COLO829 (cell line): ENCODE measurements at places on chromosomes 5 and 9.

GRCh38 chr5:179378441-179379271 is 33.4 kb upstream of the ADAMTS2 start:
- no peak for DNase-seq

DNA sequence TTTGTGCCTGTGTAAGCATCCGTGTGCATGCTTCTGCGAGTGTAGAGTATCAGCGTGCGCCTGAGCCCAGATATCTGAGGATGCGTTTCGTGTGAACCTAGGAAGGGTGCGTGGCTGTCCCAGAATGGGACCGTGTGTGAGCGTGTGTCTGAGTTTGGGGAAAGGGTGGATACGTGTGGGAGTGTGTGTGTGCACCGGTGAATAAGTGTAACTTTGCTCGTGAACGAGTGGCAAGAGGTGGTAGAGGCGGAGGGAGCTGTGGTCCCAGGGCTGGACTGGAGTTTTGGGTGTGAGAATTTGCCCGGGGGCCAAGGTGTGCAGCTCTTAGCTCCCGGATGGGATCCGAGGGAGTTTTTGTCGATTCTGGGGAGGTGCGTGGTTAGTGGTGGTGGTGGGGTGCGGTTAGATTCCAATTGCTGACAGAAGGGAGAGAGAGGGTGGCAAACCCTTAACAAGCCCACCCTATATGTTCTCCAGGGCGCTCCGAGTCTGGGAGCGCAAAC is 686 bp upstream of the COL27A1 start:
- DNase-seq, result no peak

DNA sequence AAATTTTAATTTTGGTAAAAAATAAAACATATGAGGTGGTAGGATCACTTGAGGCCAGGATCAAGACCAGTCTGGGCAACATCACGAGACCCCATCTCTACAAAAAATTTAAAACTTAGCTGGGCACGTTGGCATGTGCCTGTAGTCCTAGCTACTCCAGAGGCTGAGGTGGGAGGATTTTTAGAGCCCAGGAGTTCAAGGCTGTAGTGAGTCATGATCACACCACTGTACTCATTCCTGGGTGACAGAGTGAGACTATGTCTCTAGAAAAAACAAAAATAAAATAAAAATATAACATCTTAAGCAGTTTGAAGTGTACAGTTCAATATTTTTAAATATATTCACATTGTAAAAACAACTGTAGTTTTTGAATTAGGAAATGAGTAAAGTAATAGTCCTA is 108.3 kb downstream of the SMIM15 start:
- DNase-seq, result no peak

DNA sequence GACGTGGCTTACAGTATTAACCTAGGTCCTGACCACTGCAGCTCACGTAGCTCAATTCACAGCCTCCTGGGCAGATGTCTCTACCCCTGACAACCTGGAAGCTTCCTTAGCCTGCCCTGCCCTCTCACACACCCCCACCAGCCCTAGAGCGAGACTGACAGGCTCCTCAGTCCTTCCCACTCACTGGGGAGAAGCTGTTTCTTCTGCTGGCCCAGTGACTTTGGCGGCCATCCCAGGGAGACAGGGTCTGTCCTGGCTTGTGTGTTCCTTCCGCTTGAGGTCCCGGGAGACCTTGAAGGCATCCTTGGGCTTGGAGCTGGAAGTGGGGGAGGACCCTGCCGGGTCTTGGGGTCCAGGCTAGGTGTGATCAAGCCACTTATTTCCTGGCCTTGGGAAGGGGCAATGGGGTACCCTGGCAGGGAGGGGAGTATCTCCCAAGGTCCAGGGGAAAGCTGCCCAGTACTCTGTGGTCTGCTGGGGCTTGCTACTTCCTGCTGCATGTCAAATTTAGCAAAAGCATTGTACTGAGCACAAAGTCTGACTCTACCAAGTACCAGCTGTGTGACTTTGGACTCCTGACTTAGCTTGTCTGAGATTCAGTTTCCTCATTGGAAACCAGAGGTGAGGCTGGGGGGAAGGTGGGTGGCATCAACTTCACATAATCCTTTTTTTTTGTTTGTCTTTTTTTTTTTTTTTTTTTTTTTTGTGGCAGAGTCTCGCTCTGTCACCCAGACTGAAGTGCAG is 1.9 kb downstream of the MIGA2 start:
- DNase-seq, result no peak

DNA sequence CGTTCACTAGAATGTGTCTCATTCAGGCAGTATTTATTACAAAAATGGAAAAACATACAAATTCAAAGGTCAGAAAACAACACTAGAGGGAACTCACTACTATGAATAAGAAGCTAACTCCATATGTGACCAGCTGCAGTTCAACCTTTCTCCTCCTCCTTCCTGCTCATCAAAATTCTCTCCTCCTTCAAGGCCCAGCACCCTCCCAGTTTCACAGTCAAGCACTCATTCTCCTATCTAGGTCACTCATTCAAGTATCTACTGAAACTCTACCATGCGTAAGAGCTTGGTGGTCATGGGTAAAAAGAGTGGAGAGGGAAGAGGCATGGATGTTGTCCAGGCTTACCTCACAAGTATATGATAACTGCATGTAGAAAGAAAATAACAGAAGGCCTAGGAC is 27.7 kb downstream of the ECPAS start:
- no peak for DNase-seq

DNA sequence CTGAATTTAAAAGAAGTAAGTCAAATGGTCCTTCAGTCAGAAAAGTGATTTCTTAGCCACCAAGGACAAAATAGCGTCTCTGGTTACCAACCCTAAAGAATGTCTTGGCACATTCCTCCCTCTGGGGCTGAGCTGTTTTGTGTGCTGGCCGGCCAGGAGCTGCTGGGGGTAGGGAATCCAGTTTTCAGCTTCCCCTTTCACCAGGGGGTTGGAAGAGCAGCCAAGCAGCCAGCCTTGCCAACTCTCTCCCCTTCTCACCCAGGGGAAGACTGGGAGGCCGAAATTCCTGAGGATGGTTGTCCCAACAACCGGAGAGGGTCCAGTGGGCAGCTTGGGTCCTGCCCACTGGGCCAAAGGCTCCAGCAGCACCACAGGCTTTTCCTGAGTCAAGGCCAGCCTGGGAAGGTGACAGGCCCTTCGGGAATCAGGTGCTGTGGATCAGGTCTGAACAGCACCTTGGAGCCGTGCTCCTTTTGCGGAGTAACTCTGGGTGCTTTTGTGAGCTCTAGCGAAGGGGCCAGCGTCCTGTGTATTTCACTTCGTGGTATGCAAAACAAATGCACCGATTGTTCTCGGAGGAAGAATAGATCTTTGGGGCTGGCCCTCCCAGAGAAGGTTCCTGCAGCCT is 4.2 kb downstream of the WWC1 start:
- DNase-seq, result peak; percentile 39

- no peak for DNase-seq
Measured at GRCh38 chr9:5938449-5938848, 47.8 kb downstream of the MLANA start.

DNA sequence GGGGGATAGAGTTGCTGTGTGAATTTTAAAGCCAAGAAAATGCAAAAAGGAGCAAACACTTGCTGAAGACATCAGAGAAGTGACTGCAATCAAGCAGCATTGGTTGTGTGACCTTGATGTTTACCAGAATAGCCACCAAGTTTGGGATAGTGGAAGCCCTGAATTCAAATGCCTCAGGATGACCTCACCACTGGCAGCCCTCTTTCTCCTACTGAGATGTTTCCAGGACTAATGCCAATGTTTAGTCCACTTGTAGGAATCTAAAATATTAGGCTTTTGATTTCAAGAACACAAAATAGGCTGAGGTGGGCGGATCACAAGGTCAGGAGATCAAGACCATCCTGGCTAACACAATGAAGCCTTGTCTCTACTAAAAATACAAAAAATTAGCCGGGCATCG is 112.2 kb upstream of the NUDT12 start:
- peak; percentile 29 for DNase-seq

- DNase-seq, result no peak
Measured at GRCh38 chr5:95741458-95741857, 10.3 kb downstream of the RHOBTB3 start.

DNA sequence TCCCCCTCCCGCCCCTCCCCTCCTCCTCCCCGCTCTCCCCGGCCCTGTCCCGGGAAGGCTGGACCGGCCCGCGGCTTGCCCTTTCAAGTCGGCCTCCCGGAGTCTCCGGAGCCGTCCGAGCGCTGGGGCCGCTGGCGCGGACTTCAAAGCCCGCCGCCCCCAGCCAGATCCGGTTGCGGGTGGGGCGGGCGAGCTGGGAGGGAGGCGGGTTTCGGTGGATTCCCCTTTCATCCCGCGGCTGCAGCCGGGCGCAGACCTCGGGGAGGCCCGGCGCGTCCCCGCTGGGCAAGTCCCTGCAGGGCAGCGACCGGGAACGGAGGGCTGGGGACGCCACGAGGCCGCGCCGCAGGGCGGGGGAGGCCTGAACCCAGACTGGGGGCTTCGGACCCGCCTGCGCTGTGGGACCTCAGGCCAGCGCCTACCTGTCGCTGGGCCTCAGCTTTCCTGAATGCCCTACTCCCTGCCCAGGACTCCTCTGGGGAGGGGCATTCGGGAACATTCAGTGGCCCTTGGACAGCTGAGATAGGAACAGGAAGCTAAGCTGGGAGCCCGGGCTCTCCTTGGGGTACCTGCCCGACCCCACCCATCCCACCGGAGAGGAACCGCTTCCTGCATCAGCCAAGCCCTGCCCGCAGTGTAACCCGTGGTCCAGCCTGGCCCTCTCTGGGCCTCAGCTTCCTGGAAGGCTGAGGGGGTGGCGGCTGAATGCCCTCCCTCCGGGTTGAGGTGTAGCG is 23.4 kb downstream of the C9orf50 start:
- no peak for DNase-seq

DNA sequence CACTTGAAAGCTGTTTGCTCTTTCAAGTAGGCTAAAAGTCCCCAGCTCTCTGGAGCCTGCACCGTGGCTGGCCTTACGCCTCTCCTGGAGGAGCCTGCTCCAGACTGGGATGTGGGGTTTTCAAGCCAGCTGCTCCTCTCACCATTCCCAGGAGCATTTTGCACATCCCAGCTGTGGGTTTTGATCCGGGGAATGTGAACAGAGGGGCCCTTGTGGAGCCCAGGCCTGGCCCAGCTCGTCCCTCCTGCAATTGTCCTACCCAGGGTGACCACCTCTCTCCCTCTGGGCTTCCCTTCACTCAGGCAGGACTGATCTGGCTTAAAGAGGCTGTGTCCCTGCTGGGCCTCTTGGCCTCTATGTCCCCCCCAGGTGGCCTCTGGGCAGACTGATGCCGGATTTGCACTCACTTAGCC is 32.5 kb upstream of the TIFAB start:
- no peak for DNase-seq

DNA sequence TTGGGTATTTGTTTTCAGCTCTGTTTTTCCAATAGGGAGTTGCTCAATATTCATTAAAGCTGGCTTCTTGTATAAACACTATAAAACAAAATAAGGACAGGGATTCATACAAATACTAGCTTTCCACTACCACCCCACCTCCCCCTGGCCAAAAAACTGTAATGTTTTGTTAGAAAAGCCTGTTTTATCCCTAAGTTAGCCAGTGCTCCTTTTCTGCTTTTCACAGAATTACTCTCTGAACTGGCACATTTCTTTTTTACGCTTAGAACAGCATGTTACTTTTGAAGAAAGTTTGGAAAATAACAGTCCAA is 147.4 kb upstream of the DMRT1 start:
- DNase-seq, result no peak

- no peak for DNase-seq
Measured at GRCh38 chr9:131287359-131287758, 2.2 kb upstream of the PLPP7 start.

GRCh38 chr5:57736716-57737115 is 254.1 kb upstream of the ACTBL2 start:
- no peak for DNase-seq

DNA sequence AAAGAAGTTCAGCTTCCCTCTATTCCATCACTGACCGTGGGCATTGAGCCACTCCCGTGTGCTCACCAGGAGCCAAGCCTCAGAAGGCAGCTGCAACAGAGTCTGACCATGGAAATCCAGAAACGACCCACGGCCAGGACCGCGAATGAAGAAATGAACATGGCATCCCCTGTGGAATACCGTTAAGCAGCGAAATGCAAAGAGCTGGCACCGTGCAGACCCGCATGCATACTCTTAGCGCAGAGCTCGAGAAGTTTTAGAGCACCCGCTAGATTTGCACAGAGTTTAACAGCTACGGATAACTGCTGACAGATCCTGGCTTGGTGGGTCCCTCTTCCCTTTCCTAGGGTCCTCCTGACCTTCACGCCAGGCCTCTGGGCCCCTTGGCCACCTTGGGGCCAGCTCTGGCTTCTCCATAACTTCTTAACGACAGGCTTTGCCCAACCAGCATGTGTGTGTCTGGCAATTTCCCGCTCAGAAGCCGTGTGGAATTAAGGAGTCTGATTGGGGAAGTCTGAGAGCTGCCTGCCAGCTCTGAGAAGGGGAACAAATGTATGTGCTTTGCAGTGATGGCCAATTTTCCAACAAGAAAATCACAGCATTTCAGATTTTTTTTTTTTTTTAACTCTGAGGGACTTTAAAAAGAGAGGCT is 75.3 kb upstream of the COL5A1 start:
- no peak for DNase-seq
